Gastroesophageal sphincter (tissue), 4 donors: ENCODE measurements at places on chromosomes 16 and 17.

- ATAC-seq: peak; percentile 63
Measured at GRCh38 chr16:87507351-87508069, 14.7 kb upstream of the ZCCHC14 start.

DNA sequence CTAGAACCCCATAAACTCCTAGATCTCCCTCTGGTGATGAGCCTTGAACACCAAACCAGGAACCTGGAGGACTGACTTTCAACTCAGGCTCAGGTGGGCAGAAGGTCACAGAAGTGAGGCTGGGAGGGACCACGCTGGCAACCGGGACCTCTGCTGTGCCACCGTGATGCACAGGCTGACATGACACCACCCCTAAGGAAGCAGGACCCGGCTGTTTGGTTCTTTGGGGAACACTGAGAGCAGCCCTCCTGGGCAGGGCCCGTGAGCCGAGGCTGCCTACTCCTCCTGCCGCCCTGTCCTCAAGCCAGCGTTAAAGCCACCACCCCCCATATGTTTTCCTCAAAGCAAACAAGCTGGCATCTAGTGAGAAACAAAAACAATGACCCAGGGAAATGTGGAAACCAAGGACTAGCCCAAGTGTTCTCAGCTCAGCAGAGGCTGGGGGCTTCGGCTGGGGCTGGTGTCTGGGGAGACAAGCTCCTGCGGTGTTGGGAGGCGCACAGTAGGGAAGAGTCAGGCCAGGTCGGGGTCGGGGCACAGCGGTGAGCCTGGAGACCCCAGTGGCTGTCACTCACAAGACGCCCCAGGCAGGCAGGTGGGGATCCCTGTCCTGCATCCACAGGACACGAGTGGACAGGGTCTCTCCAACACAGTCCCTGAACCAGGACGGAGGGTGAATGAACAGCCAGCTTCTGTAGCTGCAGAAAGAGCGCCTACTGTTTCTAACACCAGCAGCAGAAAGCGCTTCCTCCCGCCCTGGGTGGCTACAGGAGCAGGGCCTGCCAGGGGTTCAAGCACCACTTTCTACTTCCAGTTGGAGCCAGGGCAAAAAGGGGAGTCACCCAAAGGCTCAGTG lies 1.7 kb downstream of the SMIM5 start:
- no peak for ATAC-seq

DNA sequence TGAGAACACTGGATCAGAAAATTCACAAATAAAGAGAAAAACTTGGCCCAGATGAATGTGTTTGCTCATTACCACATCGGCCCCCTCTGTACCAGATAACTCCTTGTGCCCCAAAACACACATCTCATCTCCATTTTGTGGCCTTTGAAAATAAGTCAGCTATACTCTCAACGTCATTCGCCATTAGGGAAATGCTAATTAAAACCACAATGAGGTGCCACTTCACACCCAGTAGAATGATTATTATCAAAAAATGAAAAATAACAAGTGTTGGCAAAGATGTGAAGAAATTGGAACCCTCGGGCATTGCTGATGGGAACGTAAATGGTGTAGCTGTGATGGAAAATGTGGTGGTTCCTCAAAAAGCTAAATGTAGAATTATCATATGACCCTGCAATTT lies 34.6 kb upstream of the AKTIP start:
- no peak for ATAC-seq

DNA sequence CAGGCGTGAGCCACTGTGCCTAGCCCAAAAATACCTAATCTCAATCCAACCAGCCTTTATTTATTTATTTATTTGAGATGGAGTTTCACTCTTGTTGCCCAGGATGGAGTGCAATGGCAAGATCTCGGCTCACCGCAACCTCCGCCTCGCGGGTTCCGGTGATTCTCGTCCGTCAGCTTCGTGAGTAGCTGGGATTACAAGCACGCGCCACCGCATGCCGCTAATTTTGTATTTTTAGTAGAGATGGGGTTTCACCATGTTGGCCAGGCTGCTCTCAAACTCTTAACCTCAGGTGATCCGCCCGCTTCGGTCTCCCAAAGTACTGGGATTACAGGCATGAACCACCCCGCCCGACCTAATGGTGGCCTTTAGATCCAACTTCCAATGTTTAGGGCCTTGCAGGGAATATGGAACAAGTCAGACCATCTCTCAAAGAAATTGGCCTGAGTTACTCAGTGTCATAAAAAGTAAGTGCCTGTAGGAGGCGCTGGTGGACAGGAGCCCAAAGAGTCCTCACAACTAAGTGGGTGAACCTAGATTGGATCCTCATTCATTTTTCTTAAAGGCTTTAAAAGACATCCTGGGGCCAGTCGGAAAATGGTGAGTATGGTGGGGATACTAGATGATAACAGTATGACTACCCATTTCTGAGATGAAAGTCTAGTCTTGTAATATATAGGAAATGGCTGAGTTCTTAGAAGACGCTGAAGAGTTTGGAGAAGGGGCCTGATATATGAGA lies 4.6 kb downstream of the ZSCAN10 start:
- ATAC-seq: no peak

- no peak for ATAC-seq
Measured at GRCh38 chr17:45404870-45405249, 27.8 kb downstream of the ARHGAP27 start.
